ENCODE measurements at places on chromosomes 12 and 14. TPM values are rescaled to one million over a fixed set of nuclear protein-coding genes. Genes with fewer than 3 reads are reported as not detected.

Gene GLIPR1L2
- not detected for total RNA-seq

Gene TAS2R10
- not detected for total RNA-seq

Gene HOXC10
- total RNA-seq = not detected

Gene AEBP2
- 44.6 TPM for total RNA-seq

DNA sequence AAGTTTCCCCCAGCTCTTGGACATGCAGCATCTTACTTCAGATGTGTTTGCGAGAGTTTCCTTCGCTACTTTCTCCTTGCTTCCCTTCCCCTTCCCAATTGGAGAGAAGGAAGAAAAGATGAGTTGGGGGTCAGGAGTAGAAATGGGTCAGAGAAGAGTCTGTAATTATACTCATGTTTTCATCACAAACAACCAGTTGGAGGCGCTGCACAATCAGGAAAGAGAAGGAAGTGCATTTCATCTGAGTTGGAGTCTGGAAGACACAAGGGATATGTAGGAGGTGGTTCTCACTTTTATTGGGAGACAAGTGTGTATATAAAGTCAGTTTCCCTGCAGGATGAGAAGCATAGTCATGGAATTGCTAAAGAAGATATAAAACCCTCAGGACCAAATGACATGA, 31.3 kb upstream of the VSX2 start:
- H3K4me3 ChIP-seq = no peak overlapping the region
- H3K27ac ChIP-seq = no peak overlapping the region
- DNase-seq = no peak

GRCh38 chr12:92370828-92371227, 225.2 kb upstream of the BTG1 start:
- H3K27me3 ChIP-seq = no peaks in the 10 kb centered on the region
- no peak for DNase-seq
- H3K4me3 ChIP-seq = no peak overlapping the region
- H3K27ac ChIP-seq = no peak overlapping the region
- H3K36me3 ChIP-seq = no peaks in the 10 kb centered on the region
- H3K4me1 ChIP-seq = no peaks in the 10 kb centered on the region

DNA sequence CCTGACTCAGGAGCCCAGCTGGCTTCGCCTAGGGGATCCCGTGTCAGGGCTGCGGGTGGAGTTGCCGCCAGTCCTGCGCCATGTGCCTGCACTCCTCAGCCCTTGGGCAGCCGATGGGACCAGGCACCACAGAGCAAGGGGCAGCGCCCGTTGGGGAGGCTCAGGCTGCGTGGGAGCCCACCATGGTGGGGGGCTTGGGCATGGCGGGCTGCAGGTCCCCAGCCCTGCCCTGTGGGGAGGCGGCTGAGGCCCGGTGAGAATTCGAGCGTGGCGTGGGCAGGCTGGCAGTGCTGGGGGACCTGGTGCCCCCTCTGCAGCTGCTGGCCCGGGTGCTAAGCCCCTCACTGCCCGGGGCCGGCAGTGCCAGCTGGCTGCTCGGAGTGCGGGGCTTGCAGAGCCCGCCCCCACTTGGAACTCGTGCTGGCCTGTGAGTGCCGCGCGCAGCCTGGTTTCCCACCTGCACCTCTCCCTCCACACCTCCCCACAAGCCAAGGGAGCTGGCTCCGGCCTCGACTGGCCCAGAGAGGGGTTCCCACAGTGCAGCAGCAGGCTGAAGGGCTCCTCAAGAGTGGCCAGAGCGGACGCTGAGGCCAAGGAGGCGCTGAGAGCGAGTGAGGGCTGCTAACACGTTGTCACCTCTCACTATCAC, 135.1 kb upstream of the SEL1L start:
- H3K36me3 ChIP-seq = no peaks in the 10 kb centered on the region
- H3K27me3 ChIP-seq = no peaks in the 10 kb centered on the region
- no peaks in the 10 kb centered on the region for H3K4me1 ChIP-seq
- H3K27ac ChIP-seq = no peak overlapping the region
- H3K4me3 ChIP-seq = no peak overlapping the region

DNA sequence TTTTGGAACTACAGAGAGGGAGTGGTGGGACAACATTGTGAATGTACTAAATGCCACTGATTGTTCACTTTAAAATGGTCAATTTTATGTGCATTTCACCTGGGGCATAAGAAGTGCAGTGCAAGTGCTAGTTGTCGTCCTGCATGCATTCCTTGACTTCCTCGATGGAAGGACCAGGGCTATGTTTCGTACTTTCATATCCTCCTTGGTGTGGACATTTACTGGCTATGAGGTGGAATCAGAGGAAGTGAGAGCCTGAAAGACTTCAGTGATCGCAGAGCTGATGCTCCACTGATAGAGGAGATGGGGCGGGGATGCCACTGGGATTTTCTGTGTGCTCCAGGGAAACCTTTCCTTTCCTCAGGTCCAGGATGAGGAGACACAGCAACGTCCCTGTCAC, 54.1 kb upstream of the DDX11 start:
- H3K4me3 ChIP-seq = no peak overlapping the region
- no peak for DNase-seq
- H3K36me3 ChIP-seq = no peaks in the 10 kb centered on the region
- no peaks in the 10 kb centered on the region for H3K4me1 ChIP-seq

DNA sequence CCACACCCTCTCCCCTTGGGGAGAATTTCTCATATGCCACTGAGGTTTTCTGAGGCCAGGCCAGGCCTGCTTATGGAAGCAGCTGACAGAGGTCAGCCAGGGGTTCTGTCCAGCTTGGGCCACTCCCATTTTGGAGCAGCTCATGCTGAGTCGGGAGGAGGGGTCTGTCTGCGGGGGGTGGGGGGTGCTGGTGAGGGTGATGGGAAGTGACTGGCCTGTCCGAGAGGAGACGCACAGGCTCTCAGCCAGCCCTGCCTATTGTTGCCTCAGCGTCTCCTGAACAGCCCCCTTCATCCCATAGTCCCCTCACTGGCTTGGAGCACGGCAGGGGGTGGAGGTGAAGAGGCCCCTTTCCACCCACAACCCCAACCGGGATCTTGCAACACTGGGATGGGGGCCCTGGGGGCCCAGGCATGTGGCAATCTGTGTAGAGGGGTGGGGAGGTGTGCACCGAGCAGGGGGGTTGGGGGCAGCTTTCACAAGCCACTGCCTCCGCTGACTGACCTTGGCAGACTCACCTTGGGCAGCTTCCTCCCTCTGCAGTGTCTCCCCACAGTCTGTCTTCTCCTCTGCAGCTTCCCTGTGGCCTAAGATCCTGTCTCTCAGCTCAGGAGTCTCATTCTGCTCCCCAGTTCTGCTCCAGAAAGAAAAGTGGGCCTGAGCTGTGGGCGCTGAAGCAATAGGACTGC, 5.5 kb downstream of the CEBPE start:
- no peak overlapping the region for H3K4me3 ChIP-seq
- no peaks in the 10 kb centered on the region for H3K36me3 ChIP-seq
- peaks cover 2% of the 10 kb centered on the region for H3K4me1 ChIP-seq
- H3K27me3 ChIP-seq = no peaks in the 10 kb centered on the region
- no peak overlapping the region for H3K27ac ChIP-seq
- no peak for DNase-seq

DNA sequence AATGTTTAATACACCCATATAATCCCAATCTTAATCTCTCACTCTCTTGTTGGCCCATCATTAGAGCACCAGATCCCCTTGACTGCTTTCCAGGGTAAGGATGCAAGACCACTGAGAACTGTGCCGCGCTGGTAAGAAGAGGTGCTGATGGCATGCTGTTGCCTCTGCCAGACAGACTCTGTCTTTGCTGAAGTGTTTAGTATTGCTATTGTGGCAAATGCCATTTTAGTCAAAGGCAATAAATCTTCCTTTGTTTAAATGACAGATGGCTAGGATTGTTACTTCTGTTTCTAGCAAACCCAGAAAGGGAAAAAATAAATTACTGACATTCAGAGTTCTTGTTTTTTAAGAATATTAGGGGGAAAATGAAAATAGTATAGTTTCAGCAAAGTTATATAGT, 152.3 kb downstream of the MON2 start:
- no peaks in the 10 kb centered on the region for H3K36me3 ChIP-seq
- H3K27me3 ChIP-seq = no peaks in the 10 kb centered on the region
- H3K4me1 ChIP-seq = no peaks in the 10 kb centered on the region
- no peak overlapping the region for H3K27ac ChIP-seq
- H3K4me3 ChIP-seq = no peak overlapping the region

- DNase-seq = no peak
- H3K36me3 ChIP-seq = no peaks in the 10 kb centered on the region
- H3K4me1 ChIP-seq = no peaks in the 10 kb centered on the region
- no peaks in the 10 kb centered on the region for H3K27me3 ChIP-seq
These were observed 13.2 kb upstream of the SLC6A13 start for GRCh38 chr12:275812-276211.

DNA sequence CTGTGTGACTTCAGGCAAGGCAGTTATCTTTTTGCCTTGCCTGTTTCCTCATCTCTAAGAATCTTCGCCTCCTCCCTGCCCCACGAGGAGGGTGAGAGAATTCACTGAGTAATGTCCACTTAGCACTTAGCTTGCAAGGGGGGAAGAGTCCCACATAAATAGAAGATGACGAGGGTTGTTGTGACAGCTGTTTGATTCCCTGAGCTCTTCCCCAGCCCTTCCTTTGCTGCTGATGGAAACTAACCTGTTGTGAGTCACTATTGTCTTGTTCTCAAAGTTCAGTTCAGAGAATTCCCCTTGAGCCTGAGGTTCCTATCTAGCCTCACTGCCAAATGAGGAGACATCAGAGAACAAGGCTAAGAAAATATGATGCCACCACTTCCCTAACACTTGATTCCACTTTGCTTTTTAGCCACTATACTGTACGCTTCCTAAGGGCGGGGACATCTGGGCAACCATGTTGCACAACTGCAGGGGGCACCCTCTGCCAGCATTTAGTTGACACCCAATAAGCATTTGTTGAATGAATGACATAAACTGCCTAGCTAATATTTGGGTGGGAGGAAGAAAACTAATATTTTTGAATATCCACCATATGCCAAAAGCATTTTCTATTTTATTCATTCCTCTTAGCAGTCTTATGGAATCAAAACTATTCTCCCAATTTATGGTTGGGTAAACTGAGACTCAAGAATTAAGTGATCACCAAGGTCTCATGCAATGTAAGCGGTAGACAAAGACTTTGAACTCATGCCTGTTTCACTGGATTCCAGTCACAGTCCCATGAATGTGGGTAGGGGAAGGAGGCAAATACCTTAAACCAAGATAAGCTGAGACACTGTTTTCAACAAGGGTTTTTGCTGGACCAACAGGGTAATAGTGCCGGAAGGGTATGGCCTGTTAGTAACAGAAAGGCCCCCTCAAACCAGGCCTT, 77.6 kb downstream of the ZFP36L1 start:
- H3K27ac ChIP-seq = no peak overlapping the region
- no peak for DNase-seq
- no peaks in the 10 kb centered on the region for H3K4me1 ChIP-seq
- no peaks in the 10 kb centered on the region for H3K36me3 ChIP-seq

- no peak for DNase-seq
- no peaks in the 10 kb centered on the region for H3K27me3 ChIP-seq
- no peaks in the 10 kb centered on the region for H3K36me3 ChIP-seq
- H3K27ac ChIP-seq = no peak overlapping the region
- H3K4me3 ChIP-seq = no peak overlapping the region
These were observed 45.0 kb upstream of the P2RX7 start for GRCh38 chr12:121087467-121088194.

DNA sequence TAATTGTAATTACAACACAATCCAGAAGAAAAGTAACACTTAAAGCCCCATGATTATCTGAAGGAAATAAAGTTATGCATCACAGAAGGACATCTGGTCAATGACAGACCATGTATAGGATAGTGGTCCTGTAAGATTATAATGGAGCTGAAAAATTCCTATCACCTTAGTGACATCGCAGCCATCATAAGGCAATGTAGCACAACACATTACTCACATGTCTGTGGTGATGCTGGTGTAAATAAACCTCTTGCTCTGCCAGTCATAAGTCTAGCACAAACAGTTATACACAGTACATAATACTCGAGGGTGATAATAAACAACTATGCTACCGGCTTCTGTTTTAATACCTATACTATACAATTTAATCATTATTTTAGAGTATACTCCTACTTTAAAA, 11.2 kb downstream of the ATG2B start:
- DNase-seq = no peak
- H3K27ac ChIP-seq = no peak overlapping the region
- H3K4me1 ChIP-seq = no peaks in the 10 kb centered on the region
- no peak overlapping the region for H3K4me3 ChIP-seq
- no peaks in the 10 kb centered on the region for H3K27me3 ChIP-seq
- H3K36me3 ChIP-seq = no peaks in the 10 kb centered on the region

DNA sequence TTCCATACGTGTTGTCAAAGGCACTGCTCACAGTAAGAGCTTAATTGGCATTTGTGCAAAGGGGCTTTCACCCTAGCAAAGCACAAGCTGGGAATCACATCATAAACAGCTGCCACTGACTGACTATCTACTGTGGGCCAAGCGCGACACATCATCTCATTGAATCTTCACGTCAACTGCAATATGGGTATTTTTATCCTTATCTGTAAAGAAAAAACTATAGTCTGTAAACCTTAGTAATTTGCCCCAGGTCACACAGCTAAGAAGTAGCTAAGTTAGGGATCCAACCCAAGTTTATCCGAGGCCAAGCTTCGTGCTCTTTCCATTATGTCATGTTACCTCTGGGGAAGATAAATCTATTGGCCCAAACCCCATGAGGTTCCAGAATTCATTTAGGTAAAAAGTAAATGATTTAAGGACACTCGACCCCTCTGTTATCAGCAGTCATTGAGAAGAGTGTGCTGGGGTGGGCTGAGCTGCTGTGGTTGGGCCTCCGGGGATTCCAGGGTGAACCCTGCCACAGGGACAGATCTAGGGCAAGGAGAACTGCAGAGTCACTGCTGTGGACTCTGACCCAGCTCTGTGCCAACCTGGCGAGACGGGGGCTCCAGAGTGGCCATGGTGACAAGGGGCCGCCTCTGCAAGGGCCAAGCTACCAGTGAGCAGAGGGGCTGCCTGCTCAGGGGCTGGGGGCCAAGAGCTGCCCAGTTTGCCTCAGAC, 27.6 kb downstream of the NCKAP5L start:
- H3K27me3 ChIP-seq = no peaks in the 10 kb centered on the region
- H3K4me3 ChIP-seq = no peak overlapping the region
- no peaks in the 10 kb centered on the region for H3K36me3 ChIP-seq
- H3K4me1 ChIP-seq = no peaks in the 10 kb centered on the region
- no peak overlapping the region for H3K27ac ChIP-seq

DNA sequence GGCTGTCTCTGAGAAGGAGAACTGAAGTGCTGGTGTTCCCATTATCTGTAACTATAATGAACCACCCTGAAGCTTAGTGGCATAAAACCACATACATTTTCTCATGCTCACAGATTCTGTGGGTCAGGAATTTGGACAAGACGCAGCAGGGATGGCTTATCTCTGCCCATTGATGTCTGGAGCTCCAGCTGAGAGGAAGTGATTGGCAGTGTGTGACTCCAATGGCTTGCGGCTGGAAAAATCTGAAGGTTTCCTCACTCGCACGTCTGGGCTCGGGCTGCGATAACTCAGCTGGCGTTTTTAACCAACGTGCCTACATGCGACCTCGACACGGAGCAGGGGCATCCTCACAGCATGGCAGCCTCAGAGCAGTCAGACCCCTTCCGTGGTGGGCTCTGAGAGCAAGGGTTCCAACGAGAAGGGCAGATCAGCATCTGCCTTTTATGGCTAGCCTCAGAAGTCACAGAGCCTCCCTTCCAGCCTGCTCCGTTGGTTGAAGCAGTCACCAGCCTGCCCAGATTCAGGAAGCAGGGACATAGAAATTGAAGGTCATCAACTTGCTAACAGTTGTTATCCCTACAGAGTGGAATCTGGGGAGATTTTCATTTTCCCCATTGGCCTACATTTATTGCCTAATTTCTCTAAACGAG, 143.3 kb upstream of the BCL2L14 start:
- H3K4me3 ChIP-seq = no peak overlapping the region
- no peaks in the 10 kb centered on the region for H3K36me3 ChIP-seq
- H3K27ac ChIP-seq = no peak overlapping the region
- peaks cover 5% of the 10 kb centered on the region for H3K4me1 ChIP-seq

Measured in Peyer's patch (tissue), 4 donors.